Stimulated activated CD4-positive, alpha-beta T cell treated with anti-CD3 and anti-CD28 coated beads, Interleukin-1b, Interleukin-23, amount 100 ng/mL, for 24 hours (primary cell): ENCODE measurements at places on chromosomes 7 and 10.

- DNase-seq: no peak
These were observed 109.5 kb downstream of the PARD3 start for GRCh38 chr10:34705563-34705962.

DNA sequence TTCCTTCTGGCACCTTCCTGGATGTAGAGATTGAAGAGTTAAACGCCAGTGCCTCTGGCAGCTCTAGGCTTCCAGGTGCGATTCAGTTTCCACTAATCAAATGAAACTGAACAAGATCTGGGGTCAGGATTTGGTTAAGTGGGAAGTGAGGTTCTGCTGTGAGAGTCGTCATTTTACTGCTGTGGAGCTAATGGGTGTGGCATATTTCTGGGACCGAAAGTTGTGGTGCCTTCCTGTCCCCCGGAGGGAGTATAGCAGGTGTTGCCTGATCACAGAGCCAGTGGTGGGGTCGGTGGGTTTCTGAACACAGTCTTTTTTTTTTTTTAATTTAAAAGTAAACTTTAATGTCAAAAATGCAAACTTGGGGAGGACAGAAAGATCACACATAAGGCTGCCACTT is 37.0 kb upstream of the JAKMIP3 start:
- DNase-seq: no peak

GRCh38 chr7:77687100-77687746 is 9.0 kb upstream of the RSBN1L start:
- DNase-seq: no peak

DNA sequence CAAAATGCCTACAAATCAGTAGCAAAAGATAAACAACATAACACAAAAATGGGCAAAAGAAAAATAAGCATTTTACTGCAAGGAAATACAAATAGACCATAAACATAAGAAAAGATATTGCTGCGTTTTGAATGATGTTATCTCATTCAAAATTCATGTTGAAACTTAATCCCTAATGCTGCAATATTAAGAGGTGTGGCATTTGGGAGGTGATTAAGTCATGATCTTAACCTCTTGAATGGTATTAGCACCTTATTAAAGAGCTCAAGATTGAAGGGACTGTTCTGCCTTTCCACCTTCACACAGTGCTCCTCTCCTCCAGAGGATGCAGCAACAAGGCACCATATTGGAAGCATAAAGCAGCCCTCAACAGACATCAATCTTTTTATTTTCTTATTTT is 12.4 kb upstream of the TNKS2 start:
- DNase-seq: no peak

- DNase-seq: peak; percentile 10
These were observed 155.5 kb upstream of the LYZL2 start for GRCh38 chr10:30784897-30785605.

- no peak for DNase-seq
These were observed 844 bp downstream of the XPNPEP1 start for GRCh38 chr10:109922358-109922975.

GRCh38 chr10:71232089-71232998 is 20.0 kb downstream of the UNC5B start:
- no peak for DNase-seq

DNA sequence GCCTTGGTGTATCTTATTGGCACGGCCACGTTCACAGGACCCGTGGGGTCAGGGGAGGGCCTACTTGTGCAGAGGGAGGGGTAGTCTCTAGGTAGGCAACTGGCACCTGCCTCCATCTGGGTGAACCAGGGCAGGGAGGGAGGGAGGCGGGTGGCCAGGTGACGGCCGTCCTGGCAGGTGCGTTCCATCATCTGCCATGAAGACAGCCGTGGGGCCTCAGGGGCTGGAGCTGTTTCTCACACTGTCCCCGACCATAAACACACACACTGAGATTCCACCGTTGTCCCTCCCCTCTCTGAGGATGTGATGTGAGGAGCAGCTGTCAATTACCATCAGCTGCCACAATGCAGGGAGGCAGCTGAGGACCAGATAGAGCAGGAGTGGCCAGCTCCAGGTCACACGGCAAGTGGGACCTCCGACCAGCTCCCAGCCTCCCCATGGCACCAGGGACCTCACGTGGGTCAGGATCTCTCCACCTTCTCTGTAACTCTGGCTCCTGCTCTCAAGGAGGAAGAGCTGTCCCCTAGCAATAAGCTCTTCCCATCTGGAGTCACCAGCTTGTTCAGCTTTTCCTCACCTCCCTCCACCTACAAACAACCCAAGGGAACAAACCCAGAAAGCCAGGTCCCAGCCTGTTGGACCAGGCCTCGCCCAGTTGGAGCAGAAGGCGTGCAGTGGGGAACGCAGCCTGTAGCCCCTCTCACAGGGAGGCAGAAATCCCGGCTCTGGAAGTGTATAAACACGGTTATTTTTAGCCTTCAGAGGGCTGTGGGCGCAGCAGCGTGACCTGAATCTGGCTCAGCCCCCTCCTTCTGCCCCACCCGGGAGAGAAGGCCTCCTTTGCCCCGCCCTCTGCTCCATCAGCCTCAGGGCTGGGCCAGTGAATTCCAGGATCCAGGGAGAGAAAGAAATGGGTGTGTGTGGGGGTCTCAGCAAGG is 33.1 kb downstream of the ZMIZ1 start:
- no peak for DNase-seq

DNA sequence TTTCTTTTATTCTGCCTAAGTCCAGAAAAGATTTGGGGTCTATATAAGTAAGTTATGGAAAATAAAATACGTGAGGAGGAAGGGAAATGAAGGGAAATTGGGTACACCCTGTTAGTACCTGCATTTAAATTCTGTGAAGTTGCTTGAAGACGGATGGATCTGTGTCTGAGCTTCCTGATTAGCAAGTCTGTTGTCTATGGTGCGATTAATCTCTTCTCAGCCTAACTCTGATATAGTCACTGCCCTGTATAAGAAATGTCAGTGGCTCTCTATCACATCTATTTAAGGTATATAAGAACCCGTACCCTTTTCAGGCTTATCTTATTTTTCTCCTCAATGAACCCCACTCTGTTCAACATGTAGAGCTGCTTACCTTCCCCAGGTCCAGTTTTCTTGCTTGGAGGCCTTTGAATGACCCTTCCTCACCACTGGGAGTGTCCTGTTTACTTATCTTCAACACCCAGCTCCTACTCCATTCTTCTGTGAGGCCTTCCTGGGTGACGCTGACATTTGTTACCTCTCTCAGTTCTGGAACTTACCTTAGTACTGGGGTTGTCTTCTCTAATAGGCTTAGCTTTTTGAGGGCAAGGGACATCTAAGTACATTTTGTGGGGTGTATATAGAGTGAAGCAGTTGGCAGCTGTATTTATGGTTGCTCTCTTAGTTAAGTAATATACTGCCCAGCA is 149.6 kb upstream of the PRPS1L1 start:
- DNase-seq: no peak

- no peak for DNase-seq
These were observed 190.2 kb upstream of the HABP2 start for GRCh38 chr10:113362645-113363091.

DNA sequence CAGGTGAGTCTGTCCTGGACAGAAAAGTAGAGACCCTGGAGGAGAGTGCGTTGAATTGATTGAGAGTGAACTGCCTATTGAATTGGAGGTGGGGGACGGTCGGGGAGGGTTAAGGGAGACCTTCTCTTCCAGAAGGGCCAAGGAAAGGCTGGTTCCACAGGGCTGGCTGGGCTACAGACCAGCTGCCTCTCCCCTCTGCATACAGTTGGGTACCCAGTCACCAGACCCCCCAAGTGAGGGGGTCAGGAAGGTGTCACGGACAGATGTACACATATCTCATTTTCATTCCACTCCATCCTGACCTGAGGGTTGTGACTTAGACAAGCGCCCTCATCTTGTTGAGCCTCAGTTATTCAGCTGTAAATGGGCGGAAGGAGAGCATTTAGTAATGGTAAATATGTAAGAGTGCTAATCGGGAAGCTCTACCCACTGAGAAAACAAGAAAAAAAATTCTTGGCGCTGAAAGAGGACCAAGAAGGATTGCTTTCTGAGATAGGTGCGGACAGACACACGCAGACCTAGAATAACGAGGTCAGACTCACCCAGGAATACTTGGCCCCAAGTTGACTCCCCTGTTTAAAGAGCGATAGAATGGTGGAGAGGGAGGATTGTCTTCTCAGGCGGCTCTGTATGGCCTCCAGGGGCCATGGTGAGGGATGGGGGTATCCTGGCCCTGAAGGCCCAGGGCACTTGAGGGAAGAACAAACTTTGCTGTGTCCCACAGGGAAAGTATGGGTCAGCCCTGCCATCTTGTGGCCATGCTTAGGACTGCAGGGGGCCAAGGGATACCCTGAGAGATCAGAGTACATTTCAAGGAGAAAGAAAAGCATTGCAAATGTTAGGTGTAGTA is 7.2 kb upstream of the MBL2 start:
- peak; percentile 7 for DNase-seq

DNA sequence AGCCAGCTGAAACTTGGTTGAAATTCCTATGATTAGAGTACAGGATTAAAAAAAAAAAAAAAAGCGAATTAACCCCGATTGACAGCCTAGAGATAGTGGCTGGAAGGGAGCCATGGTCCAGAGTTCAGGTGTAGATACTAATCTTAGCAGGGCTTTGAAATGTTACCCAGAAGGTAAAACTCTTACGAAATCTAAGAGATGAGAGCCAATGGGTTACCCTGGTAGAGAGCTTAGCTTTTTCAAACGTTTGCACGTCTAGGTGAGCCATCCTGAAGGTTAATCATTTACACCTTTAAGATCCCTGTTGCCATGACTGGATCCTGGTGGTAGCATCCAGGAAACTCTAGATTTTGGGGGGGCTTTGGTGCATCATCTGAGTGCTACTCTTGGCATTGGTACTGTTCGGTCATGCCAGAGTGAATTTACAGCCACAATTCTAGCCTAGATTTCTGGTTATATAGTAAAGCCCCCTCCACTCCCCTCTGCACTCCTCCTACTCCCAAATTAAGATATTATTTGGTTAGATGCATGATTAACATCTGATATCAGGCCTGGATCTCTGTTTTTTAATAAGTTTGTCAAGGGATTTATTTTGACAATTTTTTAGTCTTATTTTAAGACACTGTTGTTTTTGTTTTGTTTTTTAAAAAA is 1.2 kb downstream of the AGFG2 start:
- no peak for DNase-seq

DNA sequence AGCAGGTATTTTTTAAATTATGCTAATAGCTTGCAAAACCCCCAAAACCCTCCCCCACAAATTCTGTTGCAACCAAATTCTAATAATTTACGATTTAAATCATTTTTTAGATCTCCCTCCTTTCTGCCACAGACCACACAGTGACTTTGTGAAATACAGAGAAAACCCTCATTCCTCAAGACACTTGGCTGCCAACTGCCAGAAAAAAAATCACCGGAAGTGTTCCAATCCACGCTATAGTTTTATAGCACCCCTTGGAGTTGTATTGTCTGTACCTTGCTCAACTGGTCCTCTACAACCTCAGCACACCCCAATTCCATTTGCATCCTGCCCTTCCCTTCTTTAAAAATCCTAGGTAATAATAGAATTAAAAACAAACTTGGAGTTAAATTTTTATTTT is 560.1 kb downstream of the PARD3 start:
- no peak for DNase-seq

GRCh38 chr10:46268076-46268881 is 18.5 kb upstream of the ANTXRL start:
- peak; percentile 47 for DNase-seq

GRCh38 chr10:111323389-111323966 is 246.6 kb downstream of the ADRA2A start:
- DNase-seq: no peak

DNA sequence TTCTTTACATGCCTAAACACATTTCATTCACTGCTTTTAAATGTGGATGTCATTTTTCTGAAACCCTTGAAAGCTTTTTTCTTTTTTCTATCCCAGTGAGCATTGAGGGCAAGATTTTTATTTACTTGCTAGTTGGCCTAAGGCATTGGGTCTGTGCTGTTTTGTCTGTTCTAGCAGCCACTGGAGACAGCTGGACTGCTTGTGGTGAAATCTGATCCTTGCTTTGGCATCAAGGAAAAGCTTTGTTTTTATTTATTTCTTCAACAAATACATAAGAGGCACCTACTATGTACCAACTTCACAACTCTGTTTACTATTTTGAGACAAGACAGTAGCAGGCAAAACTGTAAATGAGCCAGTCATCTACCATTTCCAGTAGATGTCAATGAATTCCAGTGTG is 28.4 kb upstream of the PDLIM1 start:
- DNase-seq: no peak

- DNase-seq: no peak
These were observed 482.5 kb downstream of the SEMA3D start for GRCh38 chr7:84704380-84704779.

DNA sequence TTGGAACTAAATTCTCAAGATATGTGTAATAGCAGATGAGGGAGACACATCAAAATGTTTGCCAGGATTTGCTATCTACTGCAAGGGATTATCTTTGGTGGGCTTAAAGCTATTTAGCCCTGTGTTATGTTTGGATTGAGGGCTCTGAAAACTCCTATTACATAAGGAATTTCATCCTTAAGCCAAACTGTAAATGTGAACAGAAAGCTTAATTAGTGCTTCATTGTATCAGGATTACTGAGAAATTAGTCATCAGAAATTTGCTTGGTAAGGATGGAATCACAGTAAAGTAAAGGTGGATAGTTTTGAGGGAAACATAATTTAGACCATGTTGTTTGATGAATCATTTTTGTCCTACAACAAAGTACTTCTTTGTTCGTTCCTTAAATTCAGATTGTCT is 8.3 kb downstream of the ANKRD7 start:
- no peak for DNase-seq

DNA sequence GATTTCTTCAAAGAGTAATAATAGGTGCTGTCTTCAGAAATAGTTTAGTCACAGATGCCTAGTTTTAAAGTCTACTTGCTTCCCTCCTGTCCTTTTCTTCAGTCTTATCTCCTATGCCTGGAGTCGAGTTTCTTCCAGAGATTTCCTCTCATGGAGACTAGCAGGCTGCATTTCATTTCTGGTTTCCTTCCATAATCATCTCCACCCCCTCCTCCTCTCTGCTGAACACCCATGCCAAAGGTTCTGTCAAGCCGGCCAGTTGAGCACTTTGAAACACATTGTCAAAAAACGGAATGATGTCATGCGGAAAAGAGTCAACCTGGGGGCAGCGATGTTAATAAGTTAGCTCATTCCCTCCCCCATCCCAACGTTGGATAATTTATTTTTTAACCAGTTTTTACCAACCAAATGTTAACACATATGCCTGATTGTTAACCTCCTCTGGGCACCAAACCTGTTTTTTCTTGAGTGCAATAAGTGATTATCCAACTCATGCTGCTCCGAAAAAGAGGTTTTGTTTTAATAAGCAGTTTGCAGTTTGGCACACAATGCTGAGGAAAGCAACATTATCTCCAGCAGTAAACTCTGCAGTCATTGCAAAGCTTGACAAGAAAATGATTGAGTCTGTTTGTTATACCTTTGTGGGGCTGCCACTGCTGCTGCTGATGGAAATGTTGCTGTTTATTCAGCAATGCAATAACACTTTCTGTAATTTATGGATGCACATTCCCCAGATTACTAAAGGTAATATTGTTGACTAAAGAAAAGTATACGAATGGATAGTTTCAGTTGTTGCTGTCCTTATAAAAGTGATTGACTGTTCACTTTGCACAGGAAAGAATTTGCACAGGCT is 161.6 kb downstream of the LRMDA start:
- no peak for DNase-seq

DNA sequence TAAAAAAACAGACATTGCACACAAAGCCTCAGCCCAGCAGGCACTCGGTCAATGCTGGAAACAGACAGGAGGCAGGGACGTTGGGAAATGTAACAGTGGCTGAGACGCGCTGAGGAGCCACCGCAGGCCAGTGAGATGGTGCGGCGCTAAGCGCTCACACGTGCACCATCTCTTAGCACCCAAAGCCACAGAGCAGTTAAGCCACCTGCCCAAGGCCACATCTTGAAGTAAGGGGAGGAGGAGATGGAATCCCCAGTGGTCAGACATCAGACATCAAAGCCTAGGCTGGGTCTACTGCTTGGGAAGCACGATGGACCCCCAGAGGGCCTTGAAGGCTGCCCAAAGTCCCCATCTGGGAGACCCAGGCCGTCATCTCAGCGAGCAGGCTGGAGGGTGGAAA is 15.6 kb downstream of the LAT2 start:
- DNase-seq: no peak
